Neural crest cell (in vitro differentiated cells): ENCODE measurements at places on chromosomes 6 and 20. TPM values are rescaled to one million over a fixed set of nuclear protein-coding genes. Genes with fewer than 3 reads are reported as not detected.

DNA sequence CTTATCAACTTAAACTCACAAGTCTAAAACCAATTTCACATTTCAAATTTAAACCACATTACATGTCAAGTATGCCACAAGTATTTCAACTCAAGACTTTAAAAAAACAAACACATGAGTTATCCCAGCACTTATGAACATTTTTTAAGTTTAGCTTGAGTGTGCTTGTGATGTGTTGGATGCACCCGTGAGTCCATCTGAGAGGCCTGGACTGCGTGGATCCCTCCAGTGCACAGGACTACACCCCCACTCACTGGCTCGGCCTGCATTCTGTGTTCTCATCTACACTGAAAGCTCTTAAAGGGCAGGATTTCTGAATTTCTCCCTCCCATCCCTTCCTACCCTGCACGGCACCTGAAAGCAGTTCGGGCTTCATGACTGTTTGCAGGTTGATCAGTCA lies 128.8 kb upstream of the CD93 start:
- no peak overlapping the region for H3K27ac ChIP-seq
- H3K27me3 ChIP-seq = peaks cover 34% of the 10 kb centered on the region
- H3K4me1 ChIP-seq = no peaks in the 10 kb centered on the region
- no peaks in the 10 kb centered on the region for H3K36me3 ChIP-seq
- no peak overlapping the region for H3K4me3 ChIP-seq
- no peak for DNase-seq

DNA sequence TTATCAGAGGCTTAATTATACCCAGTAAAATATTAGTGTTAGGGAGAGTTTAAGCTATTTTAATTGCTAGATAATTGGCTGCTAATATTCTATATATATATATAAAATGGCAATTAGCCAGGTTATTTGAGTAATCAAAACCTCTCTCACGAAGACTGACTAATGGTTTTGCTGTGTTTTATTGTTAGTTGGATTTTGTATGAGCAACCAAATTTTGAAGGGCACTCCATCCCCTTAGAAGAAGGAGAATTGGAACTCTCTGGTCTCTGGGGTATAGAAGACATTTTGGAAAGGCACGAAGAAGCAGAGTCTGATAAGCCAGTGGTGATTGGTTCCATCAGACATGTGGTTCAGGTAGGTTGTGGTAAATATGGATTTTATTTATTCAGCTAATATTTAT lies 102.2 kb downstream of the RTN4IP1 start:
- peaks cover 3% of the 10 kb centered on the region for H3K27me3 ChIP-seq
- H3K4me3 ChIP-seq = no peak overlapping the region
- H3K27ac ChIP-seq = no peak overlapping the region
- H3K36me3 ChIP-seq = no peaks in the 10 kb centered on the region

KIF3B gene
- total RNA-seq = 44.0 and 45.5 TPM in 2 replicates

SIRPD gene
- not detected in 2 replicates for total RNA-seq

DNA sequence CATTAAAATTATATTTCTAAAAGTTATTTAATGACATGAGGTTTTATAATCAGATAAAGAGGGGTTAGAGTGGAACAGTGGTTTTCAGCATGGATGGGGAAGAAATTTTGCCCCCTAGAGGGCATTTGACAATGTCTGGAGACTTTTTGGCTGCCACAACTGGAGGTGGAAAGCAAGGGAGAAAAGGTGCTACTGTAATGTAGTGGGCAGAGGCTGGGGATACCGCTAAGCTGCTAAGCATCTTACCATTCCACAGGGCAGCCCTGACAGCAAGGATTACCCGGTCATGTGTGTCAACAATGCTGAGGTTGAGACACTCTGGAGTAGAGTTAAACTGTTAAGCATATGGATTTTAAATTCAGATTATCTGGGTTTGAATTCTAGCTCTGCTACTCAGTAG lies 52.9 kb upstream of the FABP7 start:
- no peak for DNase-seq
- no peak overlapping the region for H3K27ac ChIP-seq
- H3K27me3 ChIP-seq = no peaks in the 10 kb centered on the region
- H3K4me1 ChIP-seq = peaks cover 12% of the 10 kb centered on the region

DNA sequence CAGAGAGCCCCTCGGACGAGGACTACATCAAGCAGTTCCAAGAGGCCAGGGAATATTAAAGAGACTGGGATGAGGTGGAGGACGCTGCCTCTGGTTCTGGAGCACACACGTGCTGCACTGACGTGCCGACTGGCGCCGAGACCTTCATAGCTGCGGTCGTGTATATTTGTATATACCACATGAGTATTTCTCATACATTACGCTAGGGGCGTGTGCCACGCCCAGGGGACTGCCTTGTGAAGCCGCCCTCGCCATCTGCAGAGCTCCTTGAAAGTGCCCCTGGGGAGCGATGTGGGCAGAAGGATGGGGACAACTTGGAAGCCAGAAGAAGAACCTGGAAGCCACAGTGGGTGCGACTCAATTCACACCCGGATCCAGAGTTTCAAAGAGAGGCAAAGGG lies 78.3 kb downstream of the ISM1 start:
- no peak overlapping the region for H3K4me3 ChIP-seq
- H3K4me1 ChIP-seq = no peaks in the 10 kb centered on the region
- H3K36me3 ChIP-seq = no peaks in the 10 kb centered on the region
- DNase-seq = no peak
- no peaks in the 10 kb centered on the region for H3K27me3 ChIP-seq

DNA sequence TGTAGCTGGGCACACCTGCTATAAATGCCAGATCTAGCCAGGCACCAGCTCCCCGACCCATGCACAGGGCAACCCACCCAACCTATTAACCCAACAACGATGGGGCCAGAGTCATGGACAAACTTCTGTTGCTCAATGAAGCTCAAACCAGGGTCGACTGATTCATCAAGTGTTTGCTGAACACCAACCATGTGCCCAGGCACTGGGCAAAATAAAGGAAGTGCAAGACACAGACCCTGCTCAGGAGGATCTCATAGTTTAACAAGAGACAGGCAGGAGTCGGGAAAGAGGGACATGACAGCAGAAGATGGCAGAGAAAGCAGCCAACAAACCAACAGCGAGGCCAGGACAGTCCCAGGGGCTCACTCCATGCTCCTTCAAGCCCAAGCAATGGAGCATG lies 18.8 kb downstream of the KCNK5 start:
- no peak for DNase-seq
- H3K27ac ChIP-seq = peak overlapping the region; percentile 75
- H3K4me3 ChIP-seq = no peak overlapping the region
- H3K27me3 ChIP-seq = no peaks in the 10 kb centered on the region
- H3K4me1 ChIP-seq = peaks cover 52% of the 10 kb centered on the region
- peaks cover 2% of the 10 kb centered on the region for H3K36me3 ChIP-seq

DNA sequence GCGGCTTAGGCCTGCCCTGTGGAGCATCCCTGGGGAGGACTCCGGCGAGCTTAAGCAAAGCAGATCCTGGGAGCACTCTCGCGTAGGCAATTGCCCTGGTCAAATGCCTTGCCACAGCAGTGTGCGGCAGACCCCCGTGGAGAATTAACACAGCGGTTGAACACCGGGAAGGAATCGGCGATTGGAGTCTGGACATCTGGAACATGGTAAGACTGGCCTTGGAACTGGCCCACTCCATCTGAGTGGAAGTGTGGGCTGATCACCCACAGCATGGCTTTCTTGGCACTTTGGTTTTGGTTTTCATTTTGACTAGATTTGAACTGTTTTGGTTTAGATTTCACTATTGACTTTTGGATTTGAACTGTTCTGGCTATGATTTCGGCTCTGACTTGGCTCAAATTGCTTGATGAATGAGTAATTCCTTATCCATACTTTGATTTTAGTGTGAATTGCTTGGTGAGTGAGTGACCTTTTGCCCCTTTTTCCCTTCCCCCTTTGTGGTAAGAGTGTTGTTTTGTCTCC lies 300.7 kb downstream of the RNGTT start:
- no peak overlapping the region for H3K4me3 ChIP-seq
- peaks cover 51% of the 10 kb centered on the region for H3K36me3 ChIP-seq
- no peak for DNase-seq
- no peaks in the 10 kb centered on the region for H3K4me1 ChIP-seq
- no peak overlapping the region for H3K27ac ChIP-seq

DNA sequence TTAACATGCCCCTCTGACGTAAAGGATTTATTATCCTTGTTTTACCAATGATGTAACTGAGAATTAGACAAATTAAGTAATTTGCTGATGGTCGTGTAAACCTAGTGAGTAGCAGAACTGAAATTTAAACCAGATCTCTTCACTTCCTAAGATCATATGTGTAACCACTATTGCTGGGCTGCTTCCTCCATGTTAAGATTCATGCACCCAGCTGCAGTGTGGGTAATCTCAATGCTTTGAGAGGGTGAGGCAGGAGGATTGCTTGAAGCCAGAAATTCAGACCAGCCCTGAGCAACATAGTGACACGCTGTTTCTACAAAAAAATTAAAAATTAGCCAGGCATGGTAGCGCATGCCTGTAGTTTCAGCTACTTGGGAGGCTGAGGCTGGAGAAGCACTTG lies 97.9 kb downstream of the L3MBTL3 start:
- H3K27ac ChIP-seq = no peak overlapping the region
- peaks cover 10% of the 10 kb centered on the region for H3K4me1 ChIP-seq
- peaks cover 14% of the 10 kb centered on the region for H3K36me3 ChIP-seq
- H3K27me3 ChIP-seq = no peaks in the 10 kb centered on the region
- DNase-seq = no peak

CASS4 gene
- total RNA-seq = 0.14 and 0.16 TPM in 2 replicates

SLC22A2 gene
- not detected in 2 replicates for total RNA-seq

TTLL9 gene
- 2.9 and 3.3 TPM in 2 replicates for total RNA-seq

DNA sequence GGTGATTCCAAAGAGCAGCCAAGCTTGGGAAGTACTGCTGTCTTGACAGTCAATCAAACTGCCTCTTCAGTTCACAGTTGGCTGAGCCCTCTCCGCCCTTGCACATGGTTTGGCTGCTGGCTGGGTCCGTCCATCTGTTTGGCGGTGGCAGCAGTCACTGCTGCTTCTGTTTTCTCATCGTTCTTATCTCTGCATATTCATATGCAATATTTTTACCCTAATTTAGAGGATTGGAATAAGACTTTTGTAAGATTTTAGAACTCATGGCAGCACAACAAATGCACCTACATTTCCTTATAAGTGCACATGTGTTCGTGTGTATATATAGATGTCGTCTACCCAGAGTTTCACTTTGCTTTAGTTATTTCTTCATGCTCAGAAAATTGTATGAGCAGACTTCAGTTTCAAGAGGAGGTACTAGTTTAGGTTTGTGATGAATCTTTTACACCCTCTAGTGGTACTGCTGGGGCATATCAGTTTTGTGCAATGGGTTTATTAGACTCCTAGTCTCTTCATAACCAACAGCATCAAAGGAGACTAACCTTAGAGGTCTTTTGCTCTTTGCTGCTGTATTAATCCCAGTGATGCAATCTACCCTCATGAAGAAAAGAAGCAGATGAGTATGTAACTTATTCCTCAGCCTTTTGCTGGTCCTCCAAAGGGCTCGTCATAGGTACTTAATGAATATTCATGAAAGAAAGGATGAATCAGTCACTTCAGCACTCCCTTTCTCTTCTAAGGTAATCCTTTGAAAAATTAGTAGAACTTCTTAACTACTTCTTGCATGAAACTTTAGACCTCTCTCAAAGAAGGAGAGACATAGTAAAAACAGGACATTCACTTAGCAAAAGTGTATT lies 44.3 kb downstream of the KHDC1L start:
- no peaks in the 10 kb centered on the region for H3K36me3 ChIP-seq
- no peak for DNase-seq
- no peak overlapping the region for H3K4me3 ChIP-seq
- H3K27me3 ChIP-seq = peaks cover 26% of the 10 kb centered on the region
- no peak overlapping the region for H3K27ac ChIP-seq
- H3K4me1 ChIP-seq = peaks cover 4% of the 10 kb centered on the region

DNA sequence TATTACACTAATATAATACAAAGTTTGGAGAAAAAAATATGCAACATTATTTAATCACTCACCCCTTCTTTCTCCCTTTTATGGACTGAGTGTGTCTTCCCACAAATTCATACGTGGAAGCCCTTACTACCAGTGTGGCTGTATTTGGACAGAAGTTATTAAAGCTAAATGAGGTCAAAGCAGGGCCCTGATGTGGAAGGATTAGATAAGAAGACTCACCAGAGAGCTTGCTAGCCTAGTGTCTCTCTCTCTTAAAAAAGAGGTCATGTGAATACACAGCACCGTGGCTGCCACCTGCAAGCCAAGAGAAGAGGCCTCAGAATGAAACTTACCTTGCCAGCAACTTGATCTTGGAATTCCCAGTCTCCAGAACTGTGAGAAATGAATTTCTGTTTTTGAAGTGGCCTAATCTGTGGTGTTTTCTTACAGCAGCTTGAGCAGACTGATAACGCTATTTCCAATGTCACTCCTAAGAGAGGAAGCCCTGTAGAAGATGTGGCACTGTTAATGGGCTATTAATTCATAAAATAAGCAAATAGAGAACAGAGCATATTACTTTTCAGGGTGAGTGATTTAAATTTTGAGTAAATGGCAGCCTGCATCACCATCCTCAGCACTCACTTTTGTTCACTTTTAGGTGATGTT lies 233.4 kb downstream of the TBC1D7 start:
- no peak overlapping the region for H3K4me3 ChIP-seq
- H3K36me3 ChIP-seq = no peaks in the 10 kb centered on the region
- no peak overlapping the region for H3K27ac ChIP-seq

CHRNA4 gene
- 5.4 and 6.3 TPM in 2 replicates for total RNA-seq

- no peaks in the 10 kb centered on the region for H3K36me3 ChIP-seq
- H3K27me3 ChIP-seq = peaks cover 17% of the 10 kb centered on the region
- no peak overlapping the region for H3K4me3 ChIP-seq
These were observed 61.4 kb upstream of the JARID2 start for GRCh38 chr6:15184441-15184861.

DNA sequence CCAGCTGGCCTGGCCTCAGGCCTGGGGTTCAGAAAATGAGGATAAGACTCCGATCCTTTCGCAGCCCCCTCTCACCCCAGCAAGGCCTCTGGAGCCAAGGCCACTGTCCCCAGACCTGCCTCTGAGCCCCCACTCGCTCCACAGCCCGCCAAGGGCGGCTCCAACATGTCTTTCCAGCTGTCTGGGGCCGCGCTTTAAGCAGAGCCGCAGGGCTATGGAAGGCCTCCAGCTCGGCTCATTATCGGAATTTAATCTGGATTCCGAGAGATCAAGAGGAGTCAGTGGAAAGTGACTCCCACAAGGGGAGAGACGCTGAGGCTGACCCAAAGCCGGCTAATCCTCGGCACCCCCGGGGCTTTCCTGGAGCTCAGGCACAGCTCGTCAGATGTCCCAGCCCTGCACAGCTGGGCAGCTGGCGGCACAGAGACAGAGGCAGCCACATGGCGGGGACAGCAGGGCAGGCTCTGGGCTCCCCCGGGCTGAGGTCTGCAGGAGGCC lies 41.8 kb downstream of the BMP7 start:
- H3K36me3 ChIP-seq = peaks cover 2% of the 10 kb centered on the region
- H3K4me1 ChIP-seq = peaks cover 8% of the 10 kb centered on the region
- no peak overlapping the region for H3K4me3 ChIP-seq
- H3K27ac ChIP-seq = peak overlapping the region; percentile 75
- DNase-seq = no peak

- DNase-seq = no peak
- no peak overlapping the region for H3K4me3 ChIP-seq
- peaks cover 4% of the 10 kb centered on the region for H3K36me3 ChIP-seq
- no peak overlapping the region for H3K27ac ChIP-seq
- H3K4me1 ChIP-seq = peaks cover 7% of the 10 kb centered on the region
These were observed 93.2 kb downstream of the FOXF2 start for GRCh38 chr6:1482381-1483166.
